ENCODE measurements at places on chromosomes 1 and 21. TPM values are rescaled to one million over a fixed set of nuclear protein-coding genes. Genes with fewer than 3 reads are reported as not detected.

The FMO4 gene
- total RNA-seq = 0.98 TPM

The DIRAS3 gene
- total RNA-seq = not detected

The MX1 gene
- total RNA-seq = 12.6 TPM

The LRRN2 gene
- 9.0 TPM for total RNA-seq

DNA sequence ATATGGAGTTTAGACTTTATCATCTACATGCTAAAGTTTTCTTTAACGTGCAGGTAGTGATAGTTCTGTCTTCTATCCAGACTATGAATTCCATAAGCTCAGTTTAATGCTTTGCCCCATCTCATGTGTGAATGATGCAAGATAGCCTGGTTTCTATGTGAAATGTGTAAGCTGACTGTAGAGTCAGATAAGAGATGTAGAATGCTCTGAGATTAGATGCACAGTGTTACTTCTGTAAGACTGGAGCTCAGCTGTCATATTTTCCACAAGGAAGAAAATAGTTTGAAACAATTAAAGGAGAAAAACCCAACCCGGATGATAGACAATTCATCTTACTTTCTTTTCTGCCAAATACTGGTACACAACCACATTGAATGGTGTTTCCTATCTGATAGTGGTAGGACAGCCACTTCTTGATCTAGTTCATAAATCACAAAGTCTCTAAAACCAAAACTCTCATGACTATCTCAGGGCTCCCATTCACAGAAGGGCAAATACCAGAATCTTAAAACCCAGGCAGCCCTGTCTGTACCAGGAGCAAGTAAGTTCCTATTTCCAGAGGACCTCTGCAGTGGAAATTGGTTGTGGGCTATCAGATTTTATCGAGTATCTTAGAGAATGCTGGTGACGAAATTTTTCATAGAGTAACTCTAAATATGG lies 50.6 kb downstream of the TBX15 start:
- H3K27me3 ChIP-seq = peaks cover 14% of the 10 kb centered on the region
- no peaks in the 10 kb centered on the region for H3K4me1 ChIP-seq
- H3K36me3 ChIP-seq = no peaks in the 10 kb centered on the region
- H3K4me3 ChIP-seq = no peak overlapping the region
- no peak overlapping the region for H3K27ac ChIP-seq

The GALE gene
- total RNA-seq = 86.4 TPM

GRCh38 chr1:161382214-161383019 lies 14.7 kb upstream of the CFAP126 start:
- no peaks in the 10 kb centered on the region for H3K36me3 ChIP-seq
- H3K27me3 ChIP-seq = no peaks in the 10 kb centered on the region
- DNase-seq = peak; percentile 91
- peak overlapping the region; percentile 44 for H3K4me3 ChIP-seq

DNA sequence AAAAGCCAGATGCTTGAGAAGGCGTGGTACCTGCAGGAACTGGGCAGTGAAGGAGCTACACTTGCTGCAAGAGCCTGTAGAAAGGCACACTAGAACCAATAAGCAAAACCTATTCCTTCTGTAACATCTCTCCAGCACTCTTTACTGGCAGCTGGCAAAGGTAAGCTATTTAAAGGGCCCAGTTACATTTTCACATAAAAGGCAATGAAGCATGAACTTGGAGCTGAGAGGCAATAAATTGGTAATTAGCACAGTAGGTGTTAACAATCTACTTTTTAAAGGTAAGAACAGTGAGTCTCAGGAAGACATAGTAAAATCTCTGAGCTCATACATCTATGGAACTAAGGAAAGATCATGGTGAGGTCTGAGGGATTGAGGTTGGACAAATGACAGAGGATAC lies 167.1 kb upstream of the OLFM3 start:
- DNase-seq = no peak
- H3K27ac ChIP-seq = no peak overlapping the region
- peaks cover 10% of the 10 kb centered on the region for H3K27me3 ChIP-seq
- H3K36me3 ChIP-seq = no peaks in the 10 kb centered on the region
- no peaks in the 10 kb centered on the region for H3K4me1 ChIP-seq

The PDE4B gene
- 1.4 TPM for total RNA-seq

- peak; percentile 48 for DNase-seq
- no peak overlapping the region for H3K4me3 ChIP-seq
- H3K27me3 ChIP-seq = no peaks in the 10 kb centered on the region
- H3K4me1 ChIP-seq = 0 out of 2 replicates have a peak, but pooled peaks cover 3% of the 10 kb centered on the region
- no peak overlapping the region for H3K27ac ChIP-seq
Observed at GRCh38 chr21:43736224-43736883, 17.4 kb downstream of the PDXK start.

The FAM72A gene
- 18.6 TPM for total RNA-seq

GRCh38 chr1:19205845-19206244 lies 4.2 kb downstream of the UBR4 start:
- peaks cover 42% of the 10 kb centered on the region for H3K4me1 ChIP-seq
- no peak overlapping the region for H3K4me3 ChIP-seq
- DNase-seq = no peak
- no peak overlapping the region for H3K27ac ChIP-seq

GRCh38 chr1:40794974-40795715 lies 11.6 kb downstream of the KCNQ4 start:
- H3K4me3 ChIP-seq = no peak overlapping the region
- no peaks in the 10 kb centered on the region for H3K4me1 ChIP-seq
- no peak for DNase-seq
- no peaks in the 10 kb centered on the region for H3K36me3 ChIP-seq

The COL9A2 gene
- 7.0 TPM for total RNA-seq

The S100A1 gene
- not detected for total RNA-seq

GRCh38 chr1:205210756-205211168 lies 740 bp downstream of the DSTYK start:
- H3K27me3 ChIP-seq = no peaks in the 10 kb centered on the region
- H3K4me3 ChIP-seq = peak overlapping the region; percentile 89
- peak; percentile 18 for DNase-seq
- H3K27ac ChIP-seq = peak overlapping the region; percentile 71

- H3K4me3 ChIP-seq = peak within 1 kb of the TSS; percentile 68
- H3K36me3 ChIP-seq = no peaks in the 10 kb centered on the region
- no peaks in the 10 kb centered on the region for H3K4me1 ChIP-seq
- H3K27ac ChIP-seq = no peak within 1 kb of the TSS
Observed at GRCh38 chr1:107965110-107965991, at the start of gene VAV3. Gene VAV3, minus strand, starts transcription at chr1:107965180. Its CDS starts 311 bp downstream, at chr1:107964869.

GRCh38 chr1:226233806-226234205 lies 10.3 kb downstream of the MIXL1 start:
- H3K36me3 ChIP-seq = peaks cover 48% of the 10 kb centered on the region
- H3K27me3 ChIP-seq = no peaks in the 10 kb centered on the region
- H3K4me3 ChIP-seq = no peak overlapping the region
- no peak overlapping the region for H3K27ac ChIP-seq

The KCNT2 gene
- total RNA-seq = 0.69 TPM

The CFAP45 gene
- total RNA-seq = 1.6 TPM

The APOBEC4 gene
- total RNA-seq = not detected

DNA sequence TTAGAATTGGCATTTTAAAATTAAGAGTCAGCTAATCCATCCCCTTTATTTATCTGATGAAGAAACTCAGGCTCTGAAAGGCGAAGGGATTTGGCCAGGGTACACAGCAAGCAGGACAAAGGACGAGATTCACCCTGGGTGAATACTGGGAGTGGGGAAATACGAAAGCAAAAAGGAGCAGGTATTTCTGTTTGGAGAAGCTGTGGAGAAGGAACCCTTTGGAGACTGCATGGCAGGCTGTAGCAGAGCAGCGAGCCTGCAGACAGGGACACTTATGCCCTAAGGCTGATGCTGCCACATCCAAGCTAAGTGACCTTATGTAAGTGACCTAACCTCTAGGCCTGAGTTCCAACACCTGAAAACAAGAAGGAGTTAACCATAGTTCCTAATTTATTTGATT lies 207.2 kb upstream of the C1orf87 start:
- no peak overlapping the region for H3K27ac ChIP-seq
- no peak for DNase-seq
- 0 out of 2 replicates have a peak, but pooled peaks cover 8% of the 10 kb centered on the region for H3K4me1 ChIP-seq
- no peaks in the 10 kb centered on the region for H3K27me3 ChIP-seq

The NCF2 gene
- total RNA-seq = 31.3 TPM

- H3K4me3 ChIP-seq = no peak overlapping the region
- DNase-seq = no peak
- H3K36me3 ChIP-seq = peaks cover 39% of the 10 kb centered on the region
- H3K27me3 ChIP-seq = no peaks in the 10 kb centered on the region
Observed at GRCh38 chr1:150472601-150473200, 14.5 kb upstream of the TARS2 start.

DNA sequence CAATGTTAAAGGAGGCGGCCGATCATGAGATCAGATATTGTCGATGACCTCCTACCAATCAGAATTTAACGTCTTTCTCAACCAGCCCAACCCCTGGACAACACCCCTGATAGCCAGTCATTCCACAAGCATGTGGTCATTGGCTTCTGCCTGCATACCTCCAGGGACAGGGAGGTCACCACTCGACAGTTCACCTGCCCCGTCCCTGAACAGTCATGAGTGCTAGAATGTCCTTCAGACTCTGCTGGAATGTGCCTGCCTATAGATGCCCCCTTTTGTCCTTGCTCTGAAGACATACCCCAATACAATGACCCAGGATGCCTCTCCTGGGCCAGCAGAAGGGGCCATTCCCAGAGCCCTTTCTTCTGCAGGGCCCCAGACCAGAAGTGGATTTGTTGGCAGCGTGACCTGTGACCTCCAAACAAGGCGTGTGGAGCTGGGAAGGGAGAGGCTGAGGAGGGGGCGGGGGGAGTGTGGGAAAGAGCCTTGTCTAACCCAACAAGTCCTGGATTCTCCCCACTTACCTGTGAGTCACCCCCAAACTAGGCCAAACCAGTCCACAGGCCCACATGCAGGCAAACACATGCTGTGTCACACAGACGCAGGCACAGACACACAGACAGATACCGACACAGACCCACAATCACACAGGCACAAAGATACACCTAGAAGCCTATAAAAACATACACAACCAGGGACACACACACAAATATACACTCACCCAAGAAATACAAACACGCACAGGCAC lies 2.2 kb downstream of the CRYBG2 start:
- H3K27me3 ChIP-seq = no peaks in the 10 kb centered on the region
- H3K4me3 ChIP-seq = peak overlapping the region; percentile 34
- peak overlapping the region; percentile 85 for H3K27ac ChIP-seq
- peak; percentile 65 for DNase-seq
- no peaks in the 10 kb centered on the region for H3K36me3 ChIP-seq

DNA sequence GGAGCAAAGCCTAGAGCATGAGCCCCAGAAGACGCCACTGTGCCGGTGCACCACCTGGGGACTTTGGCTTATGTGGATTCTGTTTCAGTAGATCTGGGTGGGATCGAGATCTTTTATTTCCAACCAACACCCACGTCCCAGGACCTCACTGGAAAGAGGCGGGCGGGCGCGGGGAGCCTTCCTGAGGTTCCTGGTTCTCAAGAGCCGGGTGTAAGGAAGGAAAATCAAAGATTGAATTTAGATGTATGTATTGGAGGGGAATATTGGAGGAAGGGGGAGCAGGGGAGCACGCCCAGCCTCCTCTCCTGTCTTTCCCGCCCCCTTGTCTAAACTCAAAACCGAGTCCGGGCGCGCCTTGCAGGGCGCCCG lies 6.2 kb upstream of the OLIG2 start:
- H3K4me1 ChIP-seq = no peaks in the 10 kb centered on the region
- H3K27me3 ChIP-seq = peaks cover 63% of the 10 kb centered on the region
- no peak for DNase-seq
- H3K36me3 ChIP-seq = no peaks in the 10 kb centered on the region
- H3K27ac ChIP-seq = no peak overlapping the region

The OR6N1 gene
- not detected for total RNA-seq

The TSHB gene
- total RNA-seq = not detected

GRCh38 chr1:95380909-95381308 lies 146.9 kb downstream of the RWDD3 start:
- peaks cover 53% of the 10 kb centered on the region for H3K27me3 ChIP-seq
- no peak for DNase-seq
- H3K4me1 ChIP-seq = no peaks in the 10 kb centered on the region
- no peak overlapping the region for H3K4me3 ChIP-seq
- no peak overlapping the region for H3K27ac ChIP-seq

The RAP1GAP gene
- total RNA-seq = 12.3 TPM

The MIGA1 gene
- total RNA-seq = 8.8 TPM

GRCh38 chr1:2003541-2004131 lies at the start of gene CFAP74:
Gene CFAP74, minus strand, starts transcription at chr1:2003786. Its CDS starts 12,830 bp downstream, at chr1:1990956.
- no peak within 1 kb of the TSS for H3K27ac ChIP-seq
- peak within 1 kb of the TSS; percentile 27 for H3K4me3 ChIP-seq
- peaks cover 6% of the 10 kb centered on the region for H3K4me1 ChIP-seq
- no peaks in the 10 kb centered on the region for H3K36me3 ChIP-seq
- no peaks in the 10 kb centered on the region for H3K27me3 ChIP-seq

DNA sequence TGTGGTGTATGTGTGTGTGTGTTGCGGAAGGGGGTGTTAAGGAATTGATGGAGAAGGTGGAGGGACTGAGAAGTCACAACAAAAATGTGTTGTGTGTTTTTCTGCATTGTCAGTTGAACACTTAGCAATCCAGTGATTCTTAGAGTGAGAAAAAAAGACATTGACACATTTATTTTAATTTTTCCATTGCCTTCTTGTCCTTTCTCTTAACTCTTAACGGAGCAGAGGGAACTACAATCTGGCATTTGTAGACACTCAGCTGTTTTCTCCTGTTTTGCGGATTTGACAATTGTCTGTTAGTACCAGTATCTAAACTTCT lies 725 bp downstream of the C1orf53 start:
- peaks cover 12% of the 10 kb centered on the region for H3K4me1 ChIP-seq
- no peaks in the 10 kb centered on the region for H3K36me3 ChIP-seq
- peak overlapping the region; percentile 86 for H3K4me3 ChIP-seq
- DNase-seq = no peak
- H3K27ac ChIP-seq = no peak overlapping the region
- no peaks in the 10 kb centered on the region for H3K27me3 ChIP-seq

The PADI3 gene
- not detected for total RNA-seq

The FAM163A gene
- not detected for total RNA-seq

The STYXL2 gene
- not detected for total RNA-seq

- peaks cover 23% of the 10 kb centered on the region for H3K4me1 ChIP-seq
- H3K4me3 ChIP-seq = peak overlapping the region; percentile 19
- no peaks in the 10 kb centered on the region for H3K36me3 ChIP-seq
- DNase-seq = peak; percentile 36
Observed at GRCh38 chr1:23421753-23422240, 2.8 kb downstream of the TCEA3 start.
